ENCODE measurements at places on chromosomes 1 and 21.

GRCh38 chr1:23619299-23620188 is 60.2 kb upstream of the ID3 start:
- peak; percentile 42 for DNase-seq

DNA sequence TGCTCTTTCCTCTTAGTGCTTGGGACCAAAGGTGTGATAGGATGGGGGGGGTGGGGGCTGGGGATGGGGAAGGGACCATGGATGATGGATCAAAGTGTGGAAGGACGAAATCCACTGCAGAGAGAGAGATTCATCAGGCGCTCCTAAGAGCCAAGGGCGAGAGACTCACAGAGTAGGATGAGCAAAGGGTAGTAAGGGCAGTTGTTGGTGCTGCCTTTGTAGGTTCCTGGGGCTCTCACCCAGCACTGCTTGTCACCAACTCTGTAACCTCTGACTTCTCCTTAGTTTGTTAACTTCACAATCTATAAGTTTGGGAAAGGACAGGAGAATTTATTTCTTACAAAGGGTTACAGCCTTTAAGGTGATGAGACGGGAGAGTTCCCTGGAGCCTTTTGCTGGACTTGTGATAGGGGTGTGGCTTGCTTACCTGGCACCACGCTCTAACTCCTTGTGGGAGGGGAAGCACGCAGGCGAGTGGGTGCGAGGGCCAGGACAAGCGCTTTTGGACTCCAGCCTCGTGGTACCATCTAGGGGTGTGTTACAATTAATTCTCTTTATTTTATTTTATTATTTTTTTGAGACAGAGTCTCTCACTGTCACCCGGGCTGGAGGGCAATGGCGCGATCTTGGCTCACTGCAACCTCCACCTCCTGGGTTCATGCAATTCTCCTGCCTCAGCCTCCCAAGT is 1.6 kb upstream of the PDXK start:
- DNase-seq, result no peak

GRCh38 chr1:3067671-3068563 is 1.1 kb upstream of the PRDM16 start:
- DNase-seq, result no peak

DNA sequence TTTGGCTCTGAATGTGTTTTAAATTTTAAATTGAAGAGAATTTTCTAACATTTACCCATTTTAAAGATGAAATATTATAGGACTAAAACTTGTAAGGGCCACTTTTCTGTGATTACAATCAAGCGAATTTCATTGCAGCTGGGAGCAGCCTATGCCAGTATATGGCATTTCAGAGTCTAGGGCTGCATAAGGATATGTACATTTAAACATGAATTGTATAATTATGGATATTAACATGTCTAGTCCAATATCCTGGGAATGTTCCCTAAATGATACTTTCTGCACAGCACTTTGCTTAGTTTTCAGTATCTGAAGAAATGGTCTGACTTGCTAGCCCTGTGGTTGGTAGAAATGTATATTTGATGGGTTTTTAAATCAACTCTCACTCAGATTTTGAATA is 8.4 kb downstream of the KCNJ15 start:
- no peak for DNase-seq

DNA sequence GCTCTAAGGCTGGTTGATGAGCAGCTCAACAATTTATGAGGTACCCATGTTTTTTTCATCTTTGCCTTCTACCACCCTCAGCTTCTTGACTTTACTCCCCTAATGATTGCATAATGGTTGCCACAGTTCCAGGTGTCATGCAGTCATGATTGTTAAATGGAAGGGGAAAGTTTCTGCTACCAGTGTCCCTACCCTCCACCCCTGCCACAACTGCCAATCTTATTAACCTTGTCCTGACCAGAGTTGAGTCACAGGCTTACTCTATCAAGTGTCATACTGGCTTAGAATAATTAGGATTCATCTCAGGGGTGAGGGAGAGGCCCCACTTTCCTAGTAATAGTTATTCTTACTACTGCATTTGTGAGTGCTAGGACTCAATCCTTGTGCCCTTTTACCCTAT is 7.9 kb upstream of the FUBP1 start:
- no peak for DNase-seq

GRCh38 chr1:6523566-6523965 is 30.7 kb downstream of the NOL9 start:
- DNase-seq, result peak; percentile 83

GRCh38 chr1:244860914-244861610 is 3.3 kb downstream of the HNRNPU start:
- DNase-seq, result no peak

DNA sequence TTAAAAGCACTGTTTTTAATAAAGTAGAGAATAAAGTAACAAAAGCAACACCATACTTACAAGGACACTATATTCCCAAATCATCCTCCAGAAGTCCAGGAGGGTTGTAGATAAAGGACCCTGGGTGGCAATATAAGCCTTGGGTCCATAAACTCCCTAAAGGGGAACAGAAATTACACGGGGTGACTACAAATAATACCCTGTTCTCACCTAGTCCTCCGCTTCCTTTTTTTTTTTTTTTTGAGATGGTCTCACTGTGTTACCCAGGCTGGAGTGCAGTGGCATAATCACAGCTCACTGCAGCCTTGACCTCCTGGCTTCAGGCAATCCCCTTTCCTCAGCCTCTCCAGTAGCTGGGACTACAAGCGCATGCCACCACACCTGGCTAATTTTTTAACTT is 13.1 kb downstream of the PTPN22 start:
- no peak for DNase-seq

GRCh38 chr1:115426231-115426771 is 88.3 kb upstream of the NGF start:
- DNase-seq, result no peak

- DNase-seq, result no peak
These were observed 485.4 kb downstream of the AMY1C start for GRCh38 chr1:104235141-104235540.

- no peak for DNase-seq
These were observed 35.5 kb downstream of the KCNQ4 start for GRCh38 chr1:40819101-40819500.

- no peak for DNase-seq
These were observed 24.6 kb downstream of the KAZN start for GRCh38 chr1:14623090-14623489.

- DNase-seq, result no peak
These were observed 106.4 kb downstream of the KAZN start for GRCh38 chr1:14704846-14705245.

- peak; percentile 54 for DNase-seq
These were observed 27.2 kb upstream of the EPS8L3 start for GRCh38 chr1:109790735-109791494.

- no peak for DNase-seq
These were observed 104.6 kb downstream of the TLR5 start for GRCh38 chr1:223038288-223039006.

- DNase-seq, result no peak
These were observed 9.6 kb downstream of the ZBTB17 start for GRCh38 chr1:15966081-15966955.

- no peak for DNase-seq
These were observed 13.2 kb downstream of the TARDBP start for GRCh38 chr1:11025618-11026017.

DNA sequence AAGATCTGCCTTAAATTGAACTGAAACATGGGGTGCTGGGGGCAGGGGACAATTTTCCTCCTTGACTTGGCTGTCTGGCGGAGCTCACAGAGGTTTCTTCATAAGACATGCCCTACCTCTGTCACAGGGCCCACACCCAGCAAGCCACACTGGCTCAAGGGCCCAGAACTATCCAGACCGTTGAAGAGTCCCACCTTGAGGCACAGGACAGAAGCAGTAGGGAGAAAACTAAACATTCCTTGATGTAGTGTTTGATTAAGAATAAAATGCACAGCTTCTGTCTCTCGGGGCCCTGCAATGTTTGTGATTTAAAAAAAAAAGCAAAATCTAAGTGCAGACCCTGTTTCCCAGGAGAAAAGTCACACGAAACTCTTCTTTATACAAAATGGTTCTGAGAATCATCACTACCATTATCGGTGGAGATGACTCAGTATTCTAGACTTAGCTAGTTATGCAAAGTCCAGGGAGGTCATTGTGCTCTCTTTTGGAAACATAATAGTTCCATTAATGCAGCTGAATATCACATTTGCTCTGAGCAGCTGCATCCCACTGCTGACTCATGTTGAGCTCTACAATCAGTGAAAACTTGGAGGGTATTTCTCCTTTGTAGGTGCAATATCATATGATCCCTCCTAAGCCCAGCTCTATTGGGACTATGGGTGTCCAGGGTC is 53.6 kb upstream of the DIRAS3 start:
- DNase-seq, result no peak

DNA sequence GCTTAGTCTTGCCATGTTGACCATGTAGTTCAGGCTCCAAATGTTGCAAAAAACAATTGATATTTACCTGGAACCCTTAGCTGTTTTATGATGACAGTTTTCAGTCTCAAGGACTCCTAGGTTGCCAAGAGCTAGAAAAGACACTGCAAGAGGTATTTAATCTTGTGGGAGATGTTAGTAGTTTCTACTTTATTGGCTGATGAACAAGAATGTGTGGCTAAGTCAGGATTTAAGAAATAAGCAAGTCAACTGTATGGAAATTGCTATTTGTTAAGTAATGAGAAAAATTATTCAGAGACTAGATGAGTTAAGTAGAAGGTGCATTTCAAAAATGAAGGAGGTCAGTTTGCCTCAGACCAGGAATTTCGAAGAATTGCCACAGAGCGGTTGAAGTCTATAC is 639.7 kb upstream of the USP24 start:
- no peak for DNase-seq

- DNase-seq, result no peak
These were observed 68.5 kb upstream of the ADAM30 start for GRCh38 chr1:119964673-119965363.

DNA sequence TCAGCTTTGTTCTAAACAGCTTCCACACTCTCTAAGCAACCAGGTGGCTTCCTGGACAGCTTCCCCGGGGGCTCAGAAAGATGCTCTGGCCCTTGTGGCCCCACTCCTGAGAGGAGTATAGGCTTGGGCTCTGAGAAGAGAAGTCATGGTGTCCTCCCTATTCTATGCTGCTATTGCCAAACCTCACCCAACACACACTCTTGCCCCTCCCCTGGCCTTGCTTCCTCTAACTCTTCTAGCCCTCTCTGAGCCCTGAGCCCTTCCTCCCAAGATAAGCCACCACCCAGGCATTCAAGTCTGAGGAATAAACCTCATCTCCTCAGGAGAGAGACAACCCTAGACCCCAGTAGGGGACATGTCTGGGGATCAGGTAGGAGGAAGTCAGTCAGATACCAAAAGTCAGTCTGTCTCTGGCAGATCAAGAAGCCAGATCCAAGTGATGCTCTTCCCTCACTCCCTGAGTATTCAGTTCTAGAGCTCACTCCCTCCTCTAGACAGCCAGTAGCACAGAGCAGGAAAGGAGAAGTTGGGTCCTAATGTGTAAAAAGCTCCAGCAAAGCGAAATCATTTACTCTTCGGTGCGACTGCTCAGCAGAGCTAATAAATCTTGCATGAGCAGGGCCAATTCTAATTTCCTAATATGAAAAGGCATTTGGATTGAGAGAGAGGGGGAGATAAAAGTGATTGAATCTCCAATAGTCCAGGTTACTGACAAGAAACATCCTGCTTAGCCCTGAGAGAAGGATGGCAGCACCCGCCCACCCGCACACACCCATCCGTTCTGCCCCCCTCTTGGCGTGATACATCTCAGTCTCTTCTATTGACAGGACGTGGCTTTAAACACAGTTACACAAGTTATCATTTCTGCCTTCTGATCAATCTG is 50.5 kb downstream of the DMAP1 start:
- no peak for DNase-seq

DNA sequence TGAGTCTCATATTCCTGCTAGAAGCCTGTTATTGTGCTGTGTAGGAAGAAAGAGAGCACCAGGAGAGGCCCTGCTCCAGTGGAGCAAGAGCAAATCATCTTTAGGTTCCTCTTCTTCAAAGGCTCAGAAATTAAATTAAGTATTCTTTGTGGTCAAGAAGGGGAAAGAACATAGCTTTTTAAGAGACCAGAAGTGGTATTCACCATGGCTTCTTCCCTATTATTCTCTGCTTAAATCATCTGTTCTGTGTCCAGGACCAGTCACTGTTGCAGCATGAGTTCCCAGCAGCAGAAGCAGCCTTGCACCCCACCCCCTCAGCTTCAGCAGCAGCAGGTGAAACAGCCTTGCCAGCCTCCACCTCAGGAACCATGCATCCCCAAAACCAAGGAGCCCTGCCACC is 1.1 kb downstream of the SPRR1B start:
- DNase-seq, result no peak

GRCh38 chr1:233935297-233935868 is 30.9 kb downstream of the SLC35F3 start:
- no peak for DNase-seq

DNA sequence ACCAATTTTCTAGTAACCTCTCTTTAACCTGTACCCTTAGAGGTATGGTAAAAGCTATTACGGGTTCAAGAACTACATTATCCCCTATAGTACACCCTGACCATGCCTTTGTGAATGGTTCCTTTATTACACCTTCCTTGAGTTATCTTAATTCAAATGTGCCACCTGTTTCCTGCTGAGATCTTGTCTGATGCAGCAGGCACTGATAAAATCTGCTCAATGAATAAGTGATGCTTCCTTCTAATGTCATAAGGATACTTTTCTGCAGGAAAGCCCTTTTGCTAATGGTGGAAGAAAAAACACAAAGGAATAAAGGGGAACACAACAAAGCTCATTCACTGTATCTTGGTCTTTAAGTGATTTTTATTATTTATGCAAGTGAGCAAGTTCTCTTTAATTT is 25.8 kb downstream of the INTS7 start:
- no peak for DNase-seq

DNA sequence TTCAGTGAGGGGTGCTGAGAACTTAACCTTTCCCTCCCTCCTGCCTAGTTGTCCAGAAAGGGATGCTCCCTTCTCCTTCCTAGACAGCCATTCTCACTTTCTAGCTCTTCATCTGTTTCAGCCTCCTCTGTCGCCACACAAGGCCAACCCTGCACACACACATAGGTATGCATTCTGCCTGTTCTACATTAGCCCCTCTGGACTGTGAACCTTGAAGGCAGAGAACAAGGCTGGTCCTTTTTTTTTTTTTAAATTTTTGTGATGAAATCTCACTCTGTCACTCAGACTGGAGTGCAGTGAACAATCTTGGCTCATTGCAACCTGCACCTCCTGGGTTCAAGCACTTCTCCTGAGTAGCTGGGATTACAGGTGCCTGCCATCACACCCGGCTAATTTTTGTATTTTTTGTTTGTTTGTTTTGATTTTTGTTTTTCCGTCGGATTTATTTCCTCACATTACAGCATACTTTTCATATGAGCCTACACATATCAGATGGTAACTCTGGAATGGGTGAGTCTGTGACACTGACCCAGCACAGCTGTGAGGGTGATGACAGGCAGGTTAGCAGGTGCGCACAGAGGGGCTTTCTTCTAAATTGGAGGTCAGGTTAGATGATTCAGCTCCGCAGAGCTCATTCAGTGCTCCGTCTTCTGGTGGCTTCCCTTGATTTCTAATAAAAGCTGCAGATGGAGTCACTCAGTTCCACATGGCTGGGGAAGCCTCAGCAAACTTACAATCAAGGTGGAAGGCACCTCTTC is 4.9 kb upstream of the AKR1A1 start:
- no peak for DNase-seq

GRCh38 chr1:100927276-100927675 is 31.4 kb downstream of the SLC30A7 start:
- no peak for DNase-seq

Data from HuH-7 (cell line).